Stimulated activated CD4-positive, alpha-beta T cell treated with anti-CD3 and anti-CD28 coated beads, Interleukin-15, amount 100 ng/mL, for 24 hours (primary cell): ENCODE measurements at places on chromosomes 16 and 17.
A peak's percentile ranks its signal among the peaks of the same experiment; 100 is the strongest.

DNA sequence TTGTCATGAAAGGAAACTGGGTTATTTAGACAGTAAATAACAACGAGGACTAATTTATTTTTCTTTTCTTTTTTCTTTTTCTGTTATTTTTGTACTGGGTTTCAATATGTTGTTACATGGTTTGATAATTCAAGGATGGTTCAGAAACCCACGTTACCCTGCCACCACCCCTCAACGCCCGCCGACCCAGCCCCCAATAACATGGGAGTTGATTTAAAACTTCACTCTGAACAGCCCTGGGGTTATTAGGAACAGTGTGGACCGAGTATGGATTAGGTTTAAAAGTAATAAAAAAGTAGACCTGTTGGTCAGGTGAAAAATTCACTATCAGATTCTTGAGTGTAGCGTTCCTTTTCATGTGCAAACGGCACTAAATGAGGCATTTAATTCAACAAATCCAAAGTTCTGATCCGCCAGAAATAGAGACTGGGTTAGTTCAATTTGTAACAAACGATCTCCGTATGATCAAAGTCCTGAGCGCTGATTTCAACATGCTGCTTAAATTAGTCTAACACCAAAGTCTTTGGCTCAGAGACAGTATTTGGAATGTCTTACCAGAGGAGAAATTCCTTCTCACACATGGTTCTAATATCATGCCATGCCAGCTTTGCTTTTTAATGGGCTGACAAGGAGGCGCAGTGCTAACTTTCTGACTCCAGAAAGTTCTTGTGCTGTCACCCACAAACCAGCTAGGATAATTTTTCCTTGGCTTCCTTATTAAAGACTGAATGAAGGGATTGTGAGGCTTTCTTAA, 173.1 kb upstream of the IRX3 start:
- no peak for DNase-seq

- no peak for DNase-seq
Measured at GRCh38 chr17:41429667-41430066, 5.3 kb upstream of the KRT37 start.

DNA sequence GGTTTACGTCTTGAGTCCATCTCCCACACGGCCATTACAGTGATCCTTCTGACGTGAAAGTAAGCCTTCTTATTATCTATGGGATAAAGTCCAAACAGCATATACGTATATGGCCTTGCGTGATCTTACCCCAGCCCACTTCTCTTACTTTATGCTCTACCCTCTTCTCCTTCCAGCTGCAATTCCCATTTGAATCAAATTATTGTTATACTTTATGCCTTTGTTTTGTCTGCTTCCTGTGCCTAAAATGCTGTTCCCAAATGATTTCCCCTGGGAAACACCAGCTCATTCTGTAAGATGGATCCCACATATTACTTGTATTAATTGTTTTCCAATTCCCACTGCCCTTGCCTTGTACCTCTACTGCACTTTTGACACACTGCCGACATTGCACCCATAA, 11.2 kb downstream of the UQCRC2 start:
- DNase-seq = no peak

GRCh38 chr16:81875461-81875860, 96.4 kb downstream of the PLCG2 start:
- DNase-seq = no peak

DNA sequence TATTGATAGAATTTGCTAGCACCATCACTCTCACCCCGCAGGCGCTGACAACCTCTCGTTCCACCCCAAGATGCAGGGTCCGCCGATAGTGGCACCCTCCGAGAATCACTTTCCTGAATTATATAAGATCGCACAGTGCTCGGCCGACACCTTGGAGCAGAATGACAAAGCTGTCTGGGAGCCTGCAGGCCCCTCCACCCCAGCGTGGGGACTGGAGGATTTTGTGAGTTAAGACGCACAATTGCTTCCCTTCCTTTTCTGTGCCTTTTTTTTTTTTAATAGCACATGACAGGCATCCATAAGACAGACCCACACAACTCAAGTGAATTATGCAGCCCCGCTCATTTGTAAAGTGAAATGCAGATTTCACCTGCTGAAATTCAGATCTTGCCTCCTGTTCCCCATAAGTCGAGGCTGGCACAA, 155.3 kb downstream of the C16orf78 start:
- no peak for DNase-seq

GRCh38 chr17:7855660-7856010, 769 bp downstream of the TMEM88 start:
- DNase-seq = peak; percentile 29

DNA sequence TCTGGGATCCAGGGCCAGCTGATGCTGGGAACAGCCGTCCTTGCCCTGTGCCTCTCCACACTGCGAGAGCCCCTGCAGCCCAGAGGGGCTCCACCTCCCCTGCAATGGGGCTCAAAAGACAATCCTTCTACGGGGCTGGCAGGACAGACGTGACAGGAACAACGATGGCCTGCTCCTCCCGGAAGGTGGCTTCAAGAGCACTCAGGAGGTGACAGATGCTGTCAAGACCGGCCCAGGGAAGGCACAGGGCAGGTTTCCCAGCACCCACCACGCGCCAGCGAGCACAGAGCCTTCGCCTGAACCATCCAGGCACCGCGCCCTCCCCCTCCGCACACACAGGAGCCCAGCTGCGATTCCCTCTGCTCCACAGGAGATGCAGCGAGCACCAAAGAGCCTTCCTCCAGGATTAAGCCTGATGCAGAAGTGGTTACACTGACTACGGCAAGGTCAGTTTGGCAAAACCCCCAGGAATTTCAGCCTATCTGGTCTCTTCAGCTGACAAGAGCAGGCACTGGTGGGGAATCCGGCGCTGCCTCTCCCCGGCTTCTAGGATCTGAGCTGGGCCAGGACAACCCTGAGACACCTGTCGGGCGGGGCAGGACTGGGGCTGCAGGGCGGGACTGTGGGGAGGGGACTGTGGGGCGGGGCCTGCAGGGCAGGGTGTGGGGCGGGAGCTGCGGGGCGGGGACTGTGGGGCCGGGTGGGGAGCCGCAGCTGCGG, 103.4 kb downstream of the ZNF778 start:
- DNase-seq = no peak

DNA sequence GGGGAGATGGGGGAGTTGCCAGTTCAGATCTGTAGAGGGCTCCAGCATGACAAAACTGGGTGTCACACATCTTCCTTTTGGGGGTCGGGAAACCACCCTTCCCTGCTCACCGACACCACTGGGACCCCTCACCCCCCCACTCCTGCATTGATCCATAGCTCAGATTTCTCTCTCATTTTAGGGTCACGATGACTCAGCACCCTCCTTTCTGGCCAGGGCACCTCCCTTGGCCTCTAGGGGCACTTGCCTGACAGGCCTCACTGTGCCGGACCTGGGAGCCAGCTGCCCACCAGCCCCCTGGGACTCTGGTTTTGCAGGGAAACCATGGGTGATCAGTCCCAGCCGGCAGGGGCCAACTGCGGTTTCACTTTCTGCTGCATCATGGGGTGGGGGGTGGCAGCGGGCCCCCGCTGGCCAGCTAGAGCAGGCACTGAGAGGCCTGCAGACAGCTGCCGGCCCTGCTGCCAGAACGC, 239.4 kb downstream of the MRTFB start:
- no peak for DNase-seq

- DNase-seq = no peak
Measured at GRCh38 chr17:49483599-49484509, 11.2 kb upstream of the NGFR start.

DNA sequence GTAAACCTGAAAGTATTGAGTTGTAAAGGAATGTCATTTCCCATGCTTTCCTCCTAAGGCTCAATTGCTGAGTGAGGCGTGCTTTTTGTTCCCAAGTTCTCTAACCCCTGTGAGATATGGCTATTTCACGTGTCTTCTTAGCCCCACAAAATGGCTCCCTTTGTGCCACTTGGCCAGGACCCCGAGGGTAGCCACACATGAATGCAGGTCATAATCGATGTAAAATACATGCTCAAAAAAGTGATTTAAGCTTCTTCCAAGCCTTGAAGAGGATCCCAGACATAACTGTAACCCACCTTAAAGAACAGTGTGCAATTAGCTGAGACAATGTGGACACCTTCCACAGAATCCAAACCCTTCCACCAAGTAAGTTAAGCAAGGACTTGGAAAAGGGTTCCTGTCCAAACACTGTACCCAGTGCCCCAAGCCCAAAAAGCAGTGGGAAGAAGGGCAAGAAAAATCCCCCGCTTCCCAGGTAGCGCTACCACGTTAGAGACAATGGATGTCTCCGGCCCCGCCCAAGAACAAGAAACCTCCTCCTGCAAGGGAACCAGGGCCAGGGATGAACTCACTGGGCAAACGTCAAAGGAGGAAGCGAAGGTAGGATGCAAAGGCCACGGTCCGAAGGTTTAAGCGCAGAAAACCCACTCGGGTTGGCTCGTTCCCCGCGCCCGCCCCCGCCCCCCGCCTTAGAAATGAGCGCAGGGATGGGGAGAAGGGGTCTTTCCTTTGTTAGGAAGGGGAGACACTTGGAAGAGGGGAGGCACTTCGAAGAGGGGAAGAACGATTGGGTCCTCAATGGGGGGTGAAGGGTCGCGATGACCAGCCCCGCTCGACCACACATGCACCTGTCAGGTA, 1.2 kb downstream of the JPT1 start:
- peak; percentile 57 for DNase-seq

DNA sequence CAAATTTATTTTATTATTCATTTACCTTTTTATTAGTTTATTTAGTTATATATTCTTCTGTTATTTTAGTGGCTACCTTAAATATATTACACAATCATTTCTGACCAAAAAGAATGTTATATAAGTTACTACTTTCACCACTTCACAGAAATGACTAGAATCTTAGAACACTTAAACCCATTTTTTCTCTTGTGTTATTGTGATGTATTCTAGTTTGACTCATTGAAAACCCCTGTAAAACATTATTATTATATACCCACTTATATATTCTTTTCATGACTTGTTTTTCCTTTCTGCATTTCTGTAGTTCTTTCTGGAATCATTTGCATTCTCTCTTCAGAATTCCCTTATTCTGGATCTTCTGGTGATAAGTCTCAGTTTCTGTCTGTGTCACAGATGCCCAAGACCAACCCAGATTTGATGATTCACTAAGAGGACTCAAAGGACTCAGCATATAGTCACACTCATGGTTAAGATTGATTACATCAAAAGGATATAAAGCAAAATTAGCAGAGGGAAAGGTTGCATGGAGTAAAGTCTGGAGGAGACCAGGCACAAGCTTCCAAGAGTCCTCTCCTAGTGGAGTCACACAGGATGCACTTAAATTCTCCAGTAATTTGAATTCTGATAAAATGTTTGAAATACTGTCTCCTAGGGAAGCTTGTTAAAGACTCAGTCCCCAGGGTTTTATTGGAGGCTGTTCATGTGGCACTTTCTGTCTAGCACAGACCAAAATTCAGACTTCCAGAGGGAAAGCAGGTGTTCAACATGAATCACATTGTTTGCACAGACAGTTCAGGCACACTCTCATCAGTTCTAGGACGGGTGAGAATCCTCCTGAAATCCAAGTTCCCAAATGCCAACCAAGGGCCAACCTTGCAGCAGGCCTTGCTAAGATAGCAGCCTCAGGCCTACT, 7.7 kb downstream of the GINS3 start:
- no peak for DNase-seq

GRCh38 chr16:11407047-11407982, 62.1 kb downstream of the RMI2 start:
- DNase-seq = peak; percentile 74

DNA sequence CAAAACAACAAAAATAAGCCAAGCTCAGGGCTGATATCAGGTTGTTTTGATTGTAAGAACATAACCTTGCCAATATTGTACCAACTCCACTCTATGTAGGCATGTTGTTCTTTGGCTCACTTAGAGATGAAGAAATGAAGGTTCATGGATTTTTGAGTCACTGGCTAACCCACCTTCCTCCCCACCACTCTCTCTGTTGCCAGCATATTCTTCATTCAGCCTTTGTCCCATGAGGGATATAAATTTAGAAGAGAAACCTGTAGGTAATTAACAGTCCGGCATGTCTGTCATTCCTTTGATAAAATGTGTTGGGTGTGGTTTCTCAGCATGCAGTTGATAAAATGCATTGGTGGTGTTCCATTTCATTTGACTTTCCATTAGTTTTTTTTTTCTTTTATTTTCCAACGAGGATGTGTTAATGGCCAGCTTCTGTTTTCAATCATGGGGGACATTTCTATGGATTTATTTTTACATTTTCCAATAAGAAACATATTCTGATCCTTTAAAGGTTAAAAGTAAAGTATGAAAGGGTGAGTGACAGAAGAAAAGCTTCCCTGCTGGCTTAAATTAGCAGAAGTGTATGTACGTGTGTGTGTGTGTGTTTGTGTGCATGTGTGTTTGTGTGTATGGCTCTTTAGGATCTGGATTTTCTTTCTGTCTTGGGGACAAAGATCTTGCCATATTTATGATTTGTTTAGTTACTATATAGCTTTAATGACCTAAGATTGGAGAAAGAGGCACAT, 166.2 kb upstream of the KCNJ16 start:
- no peak for DNase-seq

DNA sequence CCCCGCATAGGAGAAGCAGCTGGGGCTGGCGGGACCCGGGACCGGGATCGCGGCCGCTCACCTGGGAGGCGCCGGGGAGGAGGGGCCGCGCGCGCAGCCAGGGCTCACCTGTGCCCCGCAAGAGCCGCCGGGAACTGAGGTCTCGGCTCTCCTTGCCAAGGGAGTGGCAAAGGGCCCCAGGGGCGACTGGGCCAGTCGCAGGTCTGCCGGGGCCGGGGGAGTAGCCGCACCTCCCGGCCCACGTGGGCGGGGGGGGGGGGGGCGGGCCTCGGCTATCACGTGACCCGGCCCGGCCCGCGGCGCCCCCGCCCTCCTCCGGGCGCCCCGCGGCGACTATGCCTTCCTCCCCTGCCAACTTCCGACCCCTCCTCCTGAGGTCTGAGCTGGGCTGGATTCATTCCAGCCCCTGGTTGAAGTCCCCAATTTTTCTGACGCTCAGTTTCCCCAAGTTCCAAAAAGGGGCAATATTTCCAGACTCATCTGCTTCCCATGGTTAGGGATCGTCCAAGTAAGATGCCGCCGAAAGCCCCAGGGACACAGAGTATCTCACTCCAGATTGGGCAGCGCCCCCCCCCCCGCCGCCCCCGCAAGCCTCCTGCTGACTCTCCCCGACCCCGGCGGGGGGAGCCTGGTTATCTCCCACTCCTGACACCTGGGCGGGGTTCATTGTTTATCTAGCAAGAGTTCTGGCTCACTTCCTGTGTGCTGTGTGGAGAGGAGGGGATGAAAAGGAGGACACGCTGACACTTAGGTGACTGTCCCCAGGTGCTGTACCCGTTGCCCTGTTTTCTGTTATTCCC, at the start of gene TMC6:
Gene TMC6 (minus strand): TSS at position 205 of the 800 bp plus-strand sequence. CDS start 1,923 bp downstream, outside the sequence.
- peak; percentile 74 for DNase-seq

DNA sequence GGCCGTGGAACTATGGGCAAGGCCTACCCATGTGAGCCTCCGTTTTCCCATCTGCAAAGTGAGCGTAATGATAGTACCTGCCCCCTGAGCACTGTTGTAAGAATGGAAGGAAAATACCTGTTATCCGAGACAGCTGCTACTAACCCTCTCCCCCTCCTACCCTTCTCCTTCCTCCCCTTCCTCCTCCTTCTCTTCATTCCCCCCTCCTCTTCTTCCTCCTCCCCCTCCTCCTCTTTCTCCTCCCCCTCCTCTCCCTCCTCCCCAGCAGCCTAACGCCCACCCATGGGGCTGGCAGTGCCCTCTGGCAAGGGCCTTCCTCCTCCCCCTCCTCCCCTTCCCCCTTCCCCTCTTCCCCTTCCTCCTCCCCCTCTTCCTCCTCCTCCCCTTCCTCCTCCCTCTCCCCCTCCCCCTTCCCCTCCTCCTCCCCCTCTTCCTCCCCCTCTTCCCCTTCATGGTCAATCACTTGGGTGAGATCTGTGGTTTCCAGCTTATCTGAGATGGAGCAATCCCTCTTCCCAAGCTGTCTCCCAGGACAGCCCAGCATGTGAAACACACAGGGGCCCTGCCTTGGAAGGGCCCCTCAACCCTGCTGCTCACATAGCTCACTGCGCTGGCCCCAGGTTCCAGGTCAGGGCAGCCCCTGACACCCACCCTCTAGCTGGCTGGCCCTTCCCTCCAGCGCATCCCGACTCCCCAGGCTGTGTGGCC, 6.4 kb downstream of the ZFPM1 start:
- no peak for DNase-seq
